Activated T-cell treated with anti-CD3 and anti-CD28 coated beads for 1 hour (primary cell): ENCODE measurements at places on chromosomes 2 and 18.

GRCh38 chr2:138689705-138690104 is 90.5 kb downstream of the NXPH2 start:
- no peak for DNase-seq

GRCh38 chr18:48996901-48997463 is 46.2 kb upstream of the SMAD7 start:
- DNase-seq = no peak

DNA sequence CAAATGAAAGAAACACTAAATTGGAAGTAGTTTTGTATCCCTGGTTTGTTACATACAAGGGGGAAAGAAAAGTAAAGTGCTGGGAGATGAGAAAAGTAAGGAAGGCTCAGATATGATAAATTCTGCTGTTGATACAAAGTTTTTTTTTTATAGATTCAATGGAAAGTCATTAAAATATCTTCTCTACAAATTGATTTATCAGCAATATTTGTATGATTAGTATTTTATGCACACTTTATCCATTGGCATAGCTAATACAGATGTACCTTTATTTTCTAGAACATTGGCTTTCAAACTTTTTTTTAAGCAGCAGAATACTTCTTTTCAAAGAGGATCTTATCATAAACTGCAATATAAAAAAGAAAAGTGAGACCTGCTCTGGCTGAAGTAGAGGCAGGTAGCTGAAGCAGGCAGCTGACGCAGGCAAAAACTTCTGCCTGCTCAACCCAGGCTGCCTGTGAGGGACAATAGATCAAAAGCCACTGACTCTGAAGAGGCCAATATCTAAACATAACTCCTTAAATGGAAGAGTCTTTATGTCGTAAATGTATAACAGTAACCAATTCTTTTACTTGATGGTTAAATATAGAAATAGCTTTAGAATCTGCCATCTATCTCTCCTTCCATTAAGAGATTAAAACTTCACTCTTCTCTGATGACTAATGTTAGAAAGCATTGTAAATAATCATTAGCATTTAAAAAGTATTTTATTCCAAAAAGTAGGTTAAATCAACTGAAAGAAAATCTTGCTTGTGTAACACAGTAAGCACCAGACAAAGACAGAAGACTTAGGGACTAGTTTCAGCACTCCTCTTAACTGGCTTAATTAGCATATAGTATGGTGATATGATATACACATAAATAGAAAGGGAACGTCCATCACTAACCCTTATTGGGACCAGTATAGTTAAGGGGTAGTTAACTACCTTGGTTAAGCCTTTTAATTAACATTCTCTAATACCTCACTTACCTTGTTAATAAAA is 174.2 kb downstream of the SLC39A10 start:
- DNase-seq = no peak

- no peak for DNase-seq
Measured at GRCh38 chr2:202056611-202057010, 16.4 kb upstream of the KIAA2012 start.

DNA sequence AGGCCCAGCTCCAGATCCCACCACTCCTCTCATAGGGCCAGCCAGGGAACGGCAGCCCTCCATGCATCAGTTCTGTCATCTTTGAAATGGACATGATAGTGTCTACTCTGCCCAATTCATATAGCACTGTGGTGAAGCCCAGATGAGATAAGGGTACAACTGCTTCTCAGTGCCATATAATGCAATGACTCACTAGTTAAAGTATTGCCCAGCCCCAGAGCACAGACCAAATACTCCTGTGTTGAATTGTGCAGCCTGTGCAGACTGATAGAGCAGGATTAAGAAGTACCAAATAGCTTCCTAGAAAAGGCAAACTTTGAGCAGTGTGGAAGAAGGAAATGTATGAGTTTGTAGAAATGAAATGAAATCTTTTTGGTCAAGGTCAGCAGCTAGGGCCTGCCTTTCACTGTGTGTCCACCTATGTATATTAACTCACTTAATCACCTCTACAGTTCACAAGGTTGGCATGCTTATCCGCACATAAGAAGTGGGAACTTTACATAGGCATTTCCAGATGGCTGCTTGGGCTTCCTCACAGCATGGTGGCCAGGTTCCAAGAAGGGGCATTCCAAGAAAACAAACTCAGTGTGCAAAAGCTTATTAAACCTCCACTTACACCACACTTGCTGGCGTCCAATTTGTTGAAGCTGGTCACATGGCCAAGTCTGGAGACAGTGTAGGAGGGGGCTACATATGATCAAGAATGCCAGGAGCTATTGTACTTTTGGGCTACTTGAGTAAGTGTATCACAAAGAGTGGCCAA is 102.8 kb upstream of the COPS8 start:
- DNase-seq = no peak

GRCh38 chr2:1209246-1209645 is 204.0 kb upstream of the TPO start:
- DNase-seq = no peak

GRCh38 chr2:114714313-114714712 is 271.9 kb downstream of the DPP10 start:
- no peak for DNase-seq

DNA sequence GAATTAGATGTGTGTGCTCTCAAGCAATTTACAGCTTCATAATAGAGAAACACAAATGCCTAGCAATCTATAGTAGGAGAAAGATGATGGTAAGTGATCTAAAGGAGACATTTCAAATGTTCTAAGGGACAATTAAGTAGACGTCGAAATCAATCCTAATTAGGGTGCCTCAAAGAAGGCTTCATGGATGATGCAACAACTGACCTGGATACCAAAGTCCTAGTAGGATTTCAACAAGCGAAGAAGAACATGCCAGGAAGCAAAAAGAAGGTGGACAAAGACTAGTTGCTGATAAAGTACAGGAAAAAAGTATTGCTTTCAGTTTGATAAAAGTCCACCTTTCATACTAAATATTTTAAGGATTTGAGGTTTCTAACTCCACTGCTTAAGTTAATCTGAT is 12.5 kb downstream of the FIGN start:
- DNase-seq = no peak

DNA sequence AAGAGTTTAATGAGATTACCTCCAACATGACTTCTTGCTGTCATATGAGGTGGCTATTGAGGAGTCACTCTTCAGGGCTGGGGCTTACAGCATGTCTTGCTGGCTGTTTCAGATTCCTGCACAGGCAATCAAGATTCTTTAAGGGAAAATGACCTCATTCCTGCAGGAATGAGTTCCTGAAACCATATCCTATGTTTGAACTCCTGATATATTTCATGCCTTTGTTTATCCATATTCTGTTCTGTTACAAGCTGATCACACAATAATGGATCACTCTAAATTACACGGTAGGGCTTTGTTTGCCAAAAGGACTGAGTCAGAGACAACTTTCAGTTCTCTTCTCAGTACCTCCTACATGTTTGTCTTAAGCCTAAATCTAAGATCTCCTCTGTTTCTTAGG is 879.8 kb upstream of the PIK3C3 start:
- no peak for DNase-seq

DNA sequence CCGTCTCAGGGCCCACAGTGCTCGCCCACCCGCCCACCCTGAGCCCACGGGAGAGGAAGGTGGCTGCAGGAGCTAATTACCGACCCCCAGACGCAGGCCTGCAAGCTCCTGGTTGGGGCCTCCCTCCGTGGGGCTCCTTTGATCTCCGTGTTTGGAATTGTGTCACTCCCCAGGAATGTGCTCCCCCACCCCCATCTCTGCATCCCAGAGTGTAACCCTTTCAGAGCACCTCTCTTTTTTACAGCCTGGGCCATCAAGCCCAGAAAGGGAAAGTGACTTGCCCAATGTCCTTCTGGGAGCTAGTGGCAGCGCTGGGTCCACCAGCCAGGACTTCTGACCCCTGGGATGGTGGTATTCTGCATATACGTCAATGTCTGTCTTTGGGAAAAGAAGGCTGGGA is 335.1 kb downstream of the CYRIA start:
- no peak for DNase-seq

- DNase-seq = no peak
Measured at GRCh38 chr2:232322560-232323327, 55.8 kb upstream of the ALPP start.

GRCh38 chr2:73081181-73081671 is 9.7 kb upstream of the SFXN5 start:
- DNase-seq = no peak

DNA sequence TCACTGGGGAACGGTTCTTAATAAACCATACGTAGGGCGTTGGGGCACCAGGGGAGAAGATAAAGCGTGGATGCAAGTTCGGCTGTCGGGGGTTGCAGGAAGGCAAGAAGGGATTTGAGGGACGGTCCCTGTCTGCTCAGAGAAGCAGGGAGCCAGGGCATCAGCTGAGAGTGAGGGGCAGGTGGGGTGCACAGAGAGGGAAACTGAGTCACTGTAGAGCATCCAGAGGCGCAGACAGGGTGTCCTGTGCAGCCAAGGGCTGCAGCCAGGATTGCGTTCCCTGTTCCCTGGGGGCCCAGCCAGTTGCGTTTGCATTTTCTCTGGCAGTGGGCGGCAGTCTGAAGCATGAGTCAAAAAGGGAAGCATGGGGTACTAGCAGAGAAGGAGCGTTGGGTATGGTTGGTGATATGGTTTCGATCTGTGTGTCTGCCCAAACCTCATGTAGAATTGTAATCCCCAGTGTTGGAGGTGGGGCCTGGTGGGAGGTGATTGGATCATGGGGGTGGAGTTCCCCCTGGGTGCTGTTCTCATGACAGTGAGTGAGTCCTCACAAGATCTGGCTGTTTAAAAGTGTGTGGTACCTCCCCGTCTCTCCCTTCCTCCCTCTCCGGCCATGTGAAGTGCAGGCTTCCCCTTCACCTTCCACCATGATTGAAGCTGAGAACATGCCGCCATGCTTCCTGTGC is 202.9 kb downstream of the NDUFA10 start:
- no peak for DNase-seq

DNA sequence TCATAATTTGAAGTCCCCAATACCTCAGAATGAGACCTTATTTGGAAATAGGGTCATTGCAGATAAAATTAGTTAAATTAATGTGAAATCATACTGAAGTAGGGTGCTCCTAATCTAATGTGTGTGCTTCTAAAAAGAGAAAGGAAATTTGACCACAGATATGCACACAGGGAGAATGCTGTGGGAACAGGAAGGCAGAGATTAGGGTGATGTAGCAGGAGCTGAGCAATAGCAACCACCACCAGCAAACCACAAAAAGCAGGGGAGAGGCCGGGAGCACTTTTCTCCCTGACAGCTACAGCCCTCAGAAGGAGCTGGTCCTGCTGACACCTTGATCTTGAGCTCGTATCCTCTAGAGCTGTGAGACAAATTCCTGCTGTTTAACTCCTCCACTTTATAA is 24.6 kb upstream of the SCG2 start:
- no peak for DNase-seq

DNA sequence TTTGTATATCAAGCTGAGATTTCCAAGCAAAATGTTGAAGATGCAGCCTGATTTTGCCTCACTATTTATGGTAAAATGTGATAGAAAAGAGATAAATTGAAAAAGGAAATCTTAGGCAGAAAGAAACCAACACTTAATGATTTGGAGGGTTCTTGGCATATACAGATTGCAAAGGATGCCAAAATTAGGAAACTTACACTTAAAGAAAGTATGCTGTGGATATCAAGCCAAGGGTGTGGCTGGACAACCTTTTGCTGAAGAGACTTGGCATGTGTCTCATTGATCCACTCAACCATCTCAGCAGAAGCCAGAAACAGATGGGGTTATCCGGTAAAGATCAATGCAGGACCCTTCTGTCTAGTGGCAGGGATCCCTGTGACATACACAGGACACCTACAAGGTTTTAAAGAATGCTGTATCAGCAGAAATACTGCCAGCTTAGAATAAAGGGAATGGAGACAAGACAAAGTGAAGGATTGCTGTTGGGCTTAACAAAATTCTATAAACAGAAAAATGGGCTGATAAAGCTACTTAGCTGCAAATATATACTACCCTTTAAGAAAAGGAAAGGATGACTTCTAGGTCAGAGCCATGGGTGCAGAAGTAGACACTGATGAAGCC is 107.3 kb upstream of the CYP26B1 start:
- DNase-seq = no peak

DNA sequence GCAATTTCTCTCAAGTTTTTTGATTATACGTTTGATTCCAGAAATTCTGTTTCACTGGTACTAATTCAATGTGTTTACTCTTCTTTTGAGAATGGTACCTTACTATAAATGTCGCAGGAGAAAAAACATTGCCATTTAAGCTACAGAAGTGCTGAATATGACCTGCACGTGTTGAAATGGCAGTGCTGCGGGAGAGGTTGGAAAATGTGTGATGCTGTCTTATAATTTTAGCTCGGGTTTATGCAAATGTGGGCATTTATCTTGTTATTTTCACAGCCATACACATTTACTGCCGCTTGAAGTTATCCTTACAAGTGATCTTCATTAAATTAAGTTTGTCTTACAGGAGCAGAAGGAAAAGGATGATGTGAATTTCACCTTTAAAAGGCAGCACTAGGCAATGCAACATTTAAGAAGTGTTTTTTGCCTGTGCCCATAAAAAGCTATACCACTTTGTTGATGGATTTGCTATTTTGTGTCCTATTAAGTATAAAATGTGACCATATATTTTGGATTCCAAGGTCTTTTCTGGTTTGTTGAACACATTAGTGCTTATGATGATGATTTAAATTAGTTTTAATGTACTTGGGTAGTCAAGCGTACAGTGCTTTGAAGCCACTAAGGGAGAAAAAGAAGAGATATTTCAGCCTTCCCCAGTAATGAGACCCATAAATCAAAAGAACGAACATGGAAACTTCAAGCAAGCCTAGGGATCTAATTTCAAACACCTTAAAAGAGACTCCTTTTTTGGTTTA is 112.1 kb downstream of the LTBP1 start:
- DNase-seq = no peak

GRCh38 chr2:3644246-3644525 is 13.8 kb upstream of the ALLC start:
- no peak for DNase-seq

DNA sequence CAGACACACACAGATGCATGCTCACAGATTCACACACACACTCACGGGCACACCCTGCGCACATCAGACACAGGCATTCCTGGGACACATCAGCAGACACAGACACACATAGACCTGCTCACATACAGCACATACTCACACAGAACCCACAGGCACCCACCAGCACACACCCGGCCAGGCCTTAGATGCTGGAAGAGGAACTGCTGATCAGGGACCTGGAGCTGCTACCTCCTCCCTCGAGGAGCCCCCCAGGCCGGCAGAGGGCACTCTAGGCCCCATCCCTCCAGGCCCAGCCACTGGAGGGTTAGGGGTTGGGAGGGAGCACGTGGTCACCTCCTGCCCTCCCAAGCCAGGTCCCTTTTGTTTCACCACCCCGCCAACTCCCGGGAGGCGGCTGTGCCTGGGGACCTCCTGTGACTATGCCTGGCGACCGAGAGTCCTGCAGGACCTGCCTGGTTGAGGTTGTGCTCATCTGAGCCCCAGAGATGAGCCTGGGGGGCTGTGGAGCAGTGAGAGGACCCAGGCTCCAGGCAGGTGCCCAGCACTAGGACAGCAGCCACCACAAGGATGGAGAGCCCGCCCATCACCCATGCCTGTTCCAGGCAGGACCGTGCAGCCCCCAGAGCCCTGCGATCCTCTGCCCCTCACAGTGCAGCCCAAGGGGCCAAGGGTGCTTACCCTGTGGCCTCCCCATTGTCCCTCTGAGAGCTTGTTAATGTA is 21.0 kb upstream of the PTMA start:
- peak; percentile 66 for DNase-seq
